ENCODE measurements at places on chromosomes 6 and 20.

DNA sequence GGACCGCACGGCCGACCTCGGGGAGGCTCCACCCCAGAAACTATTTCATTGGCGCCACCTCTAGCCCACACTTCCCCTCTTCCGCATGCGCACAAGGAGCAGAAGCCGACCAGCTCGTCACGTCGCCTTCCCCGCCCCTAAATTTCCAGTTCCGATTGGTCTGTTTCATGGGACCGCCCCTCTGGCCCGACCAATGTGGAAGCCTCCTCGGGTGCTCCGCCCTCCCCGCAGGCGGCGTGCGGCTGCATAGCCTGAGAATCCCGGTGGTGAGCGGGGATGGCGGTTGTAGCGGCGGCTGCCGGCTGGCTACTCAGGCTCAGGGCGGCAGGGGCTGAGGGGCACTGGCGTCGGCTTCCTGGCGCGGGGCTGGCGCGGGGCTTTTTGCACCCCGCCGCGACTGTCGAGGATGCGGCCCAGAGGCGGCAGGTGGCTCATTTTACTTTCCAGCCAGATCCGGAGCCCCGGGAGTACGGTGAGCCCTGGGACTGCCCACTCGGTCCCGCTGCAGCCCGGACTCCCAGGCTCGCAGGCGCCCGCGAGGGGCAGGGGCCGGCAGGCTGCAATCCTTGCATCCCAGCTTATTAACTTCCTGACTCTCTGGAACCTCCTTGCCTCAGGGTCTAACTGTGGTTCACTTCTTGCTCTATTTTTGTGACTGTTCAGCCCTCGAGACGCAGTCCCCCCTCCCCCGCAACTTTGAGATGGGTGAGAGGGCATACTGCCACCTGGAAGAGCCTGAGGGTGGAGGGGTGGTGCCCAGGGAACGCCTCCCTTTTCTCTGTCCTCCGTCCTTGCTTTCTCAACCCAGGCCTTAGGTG lies at the start of gene BCKDHB:
Gene BCKDHB (plus strand): TSS at position 254 of the 818 bp plus-strand sequence. CDS start 23 bp downstream, at position 277.
- DNase-seq: peak; percentile 99

- no peak for DNase-seq
Observed at GRCh38 chr6:113980937-113981554, 10.1 kb upstream of the HDAC2 start.

DNA sequence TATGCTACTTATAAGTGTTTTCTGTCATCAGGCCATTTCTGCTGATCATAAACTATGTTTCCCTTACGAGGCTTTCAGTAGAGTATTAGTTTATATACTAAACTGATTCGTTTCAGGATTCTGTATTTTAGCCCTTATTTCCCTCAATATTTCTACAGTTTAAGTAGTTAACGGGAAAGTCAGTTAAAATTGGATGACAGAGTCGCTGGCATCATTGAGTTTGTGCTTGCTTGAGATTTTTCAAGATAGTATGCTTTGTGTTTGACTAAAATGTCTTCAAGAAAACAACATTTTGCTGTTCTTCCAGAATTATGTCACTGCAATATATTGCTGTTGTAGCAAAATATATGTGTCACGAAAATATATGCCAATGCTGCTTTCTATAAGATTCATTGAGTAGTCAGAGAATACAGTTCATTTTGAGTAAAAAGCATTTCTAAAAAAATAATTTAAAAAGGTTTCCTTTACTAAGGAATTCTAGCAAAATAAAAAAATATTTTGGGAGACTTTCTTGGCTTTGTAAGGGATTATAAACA lies 51.4 kb downstream of the NCOA7 start:
- no peak for DNase-seq

DNA sequence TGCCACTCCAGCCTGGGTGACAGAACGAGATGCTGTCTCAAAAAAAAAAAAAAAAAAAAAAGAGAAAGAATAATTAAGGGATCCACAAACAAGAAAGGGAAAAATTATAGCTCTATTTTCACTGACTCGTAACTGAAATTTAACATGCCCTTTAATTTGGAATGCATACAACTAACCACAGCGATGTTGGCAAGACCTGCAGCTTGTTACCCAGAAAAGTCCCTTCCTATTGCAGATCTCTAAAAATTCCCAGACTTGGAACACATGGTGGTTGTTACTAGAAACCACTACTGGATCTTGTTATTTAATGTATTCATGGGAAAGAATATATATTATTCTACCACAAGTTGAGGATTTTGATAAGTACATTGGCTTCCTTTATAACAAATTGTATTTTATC lies 27.8 kb upstream of the SMIM28 start:
- no peak for DNase-seq

DNA sequence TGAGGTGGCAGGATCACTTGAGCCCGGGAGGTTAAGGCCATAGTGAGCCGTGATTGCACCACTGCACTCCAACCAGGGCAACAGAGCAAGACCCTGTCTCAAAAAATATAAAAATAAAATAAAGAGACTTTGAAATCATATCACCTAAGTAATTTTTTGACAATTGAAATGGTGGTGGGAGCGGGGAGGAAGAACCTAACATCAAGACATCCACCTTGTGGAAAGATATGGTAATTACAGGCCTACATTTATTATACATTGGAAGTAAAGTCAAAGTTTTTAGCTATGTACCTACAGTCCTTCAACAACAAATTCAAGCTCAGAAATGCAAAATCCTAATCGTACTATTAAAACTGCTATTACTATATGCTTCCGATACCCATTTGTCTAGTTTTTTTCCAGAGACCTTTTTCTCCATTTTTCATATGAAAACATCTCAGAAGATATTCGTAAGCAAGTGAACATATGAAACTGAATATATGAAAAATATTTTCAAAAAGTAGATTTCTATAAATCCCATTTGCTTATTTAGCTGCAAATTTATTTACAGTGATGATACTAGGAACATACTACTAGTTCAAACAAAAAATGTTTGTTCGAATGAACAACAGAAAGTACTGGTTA lies 83.3 kb downstream of the SYCP2 start:
- peak; percentile 10 for DNase-seq

DNA sequence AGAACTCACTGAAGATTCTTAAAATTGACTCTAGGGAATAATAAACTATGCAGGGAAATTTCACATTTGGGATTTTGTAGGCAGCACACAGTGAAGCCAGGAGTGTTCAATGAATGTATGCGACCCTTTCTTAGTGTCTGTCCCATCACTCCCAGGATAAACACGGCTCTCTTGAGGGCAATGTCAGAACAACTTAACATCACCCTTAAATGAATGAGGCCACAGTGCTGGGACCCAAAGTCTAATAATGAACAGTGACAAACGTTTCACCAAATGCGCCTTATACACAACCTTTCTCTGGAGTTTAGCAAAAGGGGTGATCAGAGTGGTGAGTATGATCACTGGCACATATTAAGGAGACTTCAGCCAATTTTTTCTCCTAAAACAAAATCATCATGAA lies 237.3 kb downstream of the CLVS2 start:
- DNase-seq: no peak

DNA sequence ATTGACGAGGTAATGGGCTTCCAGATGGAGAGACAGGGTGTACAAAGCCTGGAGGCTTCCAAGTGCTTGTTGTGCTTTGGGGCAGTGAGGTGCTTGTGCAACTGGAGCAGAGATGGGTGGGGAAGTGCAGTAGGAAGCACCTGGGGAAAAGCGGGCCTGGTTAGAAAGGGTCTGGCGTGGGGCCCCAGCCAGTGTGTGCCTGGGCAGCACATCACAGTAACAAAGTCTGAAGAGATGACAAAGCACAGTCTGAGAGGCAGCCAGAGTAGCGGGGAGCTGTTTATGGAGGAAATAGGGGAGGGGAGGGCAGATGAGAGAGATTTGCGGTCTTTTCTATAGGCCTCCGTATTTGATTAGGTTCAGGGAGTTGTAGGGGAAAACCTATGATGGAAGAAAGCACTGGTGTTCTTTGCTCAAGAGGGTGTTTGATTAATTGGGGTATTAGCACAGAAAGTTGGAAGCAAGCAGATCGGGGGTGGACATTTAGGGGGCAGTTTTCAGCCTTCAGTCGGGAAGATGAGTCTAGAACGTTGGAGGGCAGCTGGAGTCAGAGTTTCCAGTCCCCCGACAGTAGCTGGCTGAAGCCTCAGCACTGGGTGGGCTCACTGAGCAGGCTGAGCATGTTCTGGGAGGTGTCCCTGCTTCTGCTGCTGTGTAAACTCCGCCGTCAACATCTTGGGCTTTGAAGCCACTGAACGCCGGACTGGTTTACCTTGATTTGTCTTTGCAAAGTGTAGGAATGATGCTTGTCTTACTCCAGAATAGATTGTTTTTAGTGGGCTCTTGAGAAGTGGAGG lies 15.5 kb upstream of the MROH8 start:
- DNase-seq: no peak

GRCh38 chr6:39997101-39997635 lies 62.9 kb upstream of the MOCS1 start:
- DNase-seq: no peak

- no peak for DNase-seq
Observed at GRCh38 chr6:128305228-128305627, 215.2 kb downstream of the PTPRK start.

- peak; percentile 51 for DNase-seq
Observed at GRCh38 chr6:69835414-69836179, 30.8 kb upstream of the COL19A1 start.

Measured in CD4-positive, alpha-beta T cell treated with Interleukin-4 for 1 hour (primary cell).